Stimulated activated CD4-positive, alpha-beta T cell treated with anti-CD3 and anti-CD28 coated beads, Interleukin-1b, Interleukin-23, amount 100 ng/mL, for 1 hour (primary cell): ENCODE measurements at places on chromosomes 5 and 9.

DNA sequence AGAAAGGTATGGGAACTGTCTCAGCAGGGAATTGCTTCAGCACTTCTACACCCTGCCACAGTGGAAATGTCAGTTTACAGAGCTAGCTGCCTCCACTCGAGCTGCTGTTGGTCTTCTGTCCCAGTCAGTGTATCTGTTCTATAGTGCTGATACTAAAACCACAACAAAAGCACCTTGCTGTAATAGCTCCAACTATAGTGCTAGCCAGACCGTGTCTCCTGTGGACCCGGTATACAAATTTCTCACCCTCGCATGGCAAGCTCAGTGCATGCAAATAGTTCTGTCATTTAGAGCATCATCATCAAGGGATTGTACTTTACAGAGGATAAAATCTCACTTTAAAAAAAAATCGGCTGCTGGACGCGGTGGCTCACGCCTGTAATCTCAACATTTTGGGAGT, 51.5 kb upstream of the IQGAP2 start:
- no peak for DNase-seq

GRCh38 chr9:2378266-2378665, 243.3 kb upstream of the VLDLR start:
- no peak for DNase-seq

GRCh38 chr9:88388886-88389605, 802 bp downstream of the SPIN1 start:
- DNase-seq, result peak; percentile 13

DNA sequence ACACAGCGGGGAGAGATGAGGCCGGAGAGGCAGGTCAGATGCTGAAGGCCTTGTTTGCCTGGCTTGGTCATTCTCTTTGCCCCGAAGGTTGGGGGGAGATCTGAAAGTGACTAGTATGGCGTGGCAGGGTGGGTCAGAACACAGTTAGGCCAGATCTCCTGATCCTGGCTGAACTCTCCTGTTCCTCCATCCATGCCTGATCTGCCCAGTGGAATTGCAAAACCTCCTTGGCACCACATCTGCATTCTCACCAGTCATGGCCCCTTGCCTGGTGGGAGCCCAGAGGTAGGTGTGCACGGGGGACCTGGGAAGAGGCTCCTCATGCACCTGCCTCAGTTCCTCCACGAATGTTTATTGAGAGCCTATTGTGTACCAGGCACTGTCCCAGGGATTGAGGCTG, 23.2 kb downstream of the TEX53 start:
- no peak for DNase-seq
